Activated CD8-positive, alpha-beta T cell treated with anti-CD3 and anti-CD28 coated beads, Interleukin-2, amount 10 ng/mL, durations not matched to agents 7 days and 5 days (primary cell): ENCODE measurements at places on chromosomes 11 and 22. TPM values are rescaled to one million over a fixed set of nuclear protein-coding genes. Genes with fewer than 3 reads are reported as not detected.
A peak's percentile ranks its signal among the peaks of the same experiment; 100 is the strongest.

Gene BTG4
- total RNA-seq = not detected

Gene PRG2
- total RNA-seq = not detected

Gene GAS2L1
- 11.4 TPM for total RNA-seq

Gene LINC01488
- not detected for total RNA-seq

Gene EHF
- total RNA-seq = not detected

Gene SIPA1
- total RNA-seq = 245 TPM

DNA sequence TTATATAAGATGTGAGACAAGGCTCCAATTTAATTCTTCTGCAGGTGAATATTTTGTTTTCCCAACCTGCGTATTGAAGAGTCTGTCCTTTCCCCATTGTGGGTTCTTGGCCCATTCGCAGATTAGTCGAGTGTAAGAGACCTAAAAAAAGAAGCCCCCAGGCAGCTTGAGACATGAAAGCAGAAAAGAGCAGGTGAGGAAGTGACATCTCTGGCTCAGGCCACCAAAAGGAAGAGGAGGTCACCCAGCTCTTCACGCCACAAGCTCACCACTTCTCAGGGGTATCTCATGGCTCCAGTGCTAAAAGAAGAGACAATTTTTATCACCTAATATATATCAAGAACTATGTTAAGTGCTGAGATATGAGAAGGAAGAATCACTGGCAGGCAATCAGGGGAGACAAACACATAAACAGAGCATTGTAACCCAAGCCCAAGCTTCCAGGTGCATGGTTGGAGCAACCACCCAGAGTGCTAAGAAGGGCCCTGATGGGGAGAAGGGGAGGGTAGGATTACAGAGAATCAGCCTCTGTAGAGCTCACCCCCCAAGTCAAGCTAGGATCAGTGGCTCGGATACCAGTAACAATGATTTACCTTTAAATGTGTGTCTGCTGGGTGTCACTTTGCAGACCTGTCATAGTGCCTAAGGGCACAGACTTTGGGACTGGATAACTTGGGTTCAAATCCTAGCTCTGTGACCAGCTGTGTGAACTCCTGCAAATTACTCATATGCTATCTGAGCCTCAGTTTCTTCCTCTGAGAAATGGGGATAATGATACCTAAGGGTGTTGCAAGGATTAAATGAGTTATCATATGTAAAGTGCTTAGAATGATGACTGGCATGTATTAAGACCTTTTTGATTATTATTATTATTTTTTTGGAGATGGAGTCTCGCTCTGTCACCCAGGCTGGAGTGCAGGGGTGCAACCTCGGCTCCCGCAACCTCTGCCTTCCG is 39.2 kb downstream of the MCHR1 start:
- no peak for DNase-seq

- DNase-seq = peak; percentile 71
These were observed 87.4 kb upstream of the ARHGAP32 start for GRCh38 chr11:129279326-129280026.

DNA sequence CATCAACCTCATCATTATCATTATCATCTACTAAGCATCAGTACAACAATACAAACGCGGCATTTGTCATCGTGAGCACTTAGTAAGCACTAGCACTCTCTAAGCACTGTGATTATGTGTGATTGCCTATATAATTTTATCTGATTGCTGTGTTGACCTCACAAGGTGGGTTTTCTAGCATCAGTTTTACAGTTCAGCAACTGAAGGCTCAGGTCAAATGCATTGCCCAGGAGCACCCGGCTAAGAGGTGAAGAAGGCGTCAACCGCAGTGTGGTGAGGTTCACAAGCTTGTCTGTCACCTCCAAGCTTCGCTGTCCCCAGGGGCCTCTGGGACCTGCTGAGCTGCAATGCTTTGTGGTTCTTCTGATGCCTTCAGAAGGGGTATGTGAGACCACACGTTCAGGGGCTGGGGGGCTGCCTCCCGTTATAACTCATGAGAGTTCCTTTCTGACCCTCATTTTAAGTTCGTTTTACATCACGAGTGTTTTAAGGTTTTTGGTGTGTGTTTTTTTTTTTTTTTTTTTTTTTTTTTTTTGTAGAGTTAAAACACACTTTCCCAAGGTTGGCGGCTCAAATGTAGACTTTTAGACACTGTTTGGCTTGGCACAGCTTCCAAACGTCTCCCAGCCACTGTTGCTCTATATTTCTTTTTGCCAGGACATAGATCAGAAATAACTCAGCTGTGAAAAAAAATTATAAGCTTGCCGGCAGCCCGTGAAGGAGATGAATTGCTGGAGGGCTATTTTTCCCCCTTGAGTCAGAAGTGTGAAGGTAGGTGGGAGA is 33.8 kb upstream of the SCUBE1 start:
- peak; percentile 73 for DNase-seq

DNA sequence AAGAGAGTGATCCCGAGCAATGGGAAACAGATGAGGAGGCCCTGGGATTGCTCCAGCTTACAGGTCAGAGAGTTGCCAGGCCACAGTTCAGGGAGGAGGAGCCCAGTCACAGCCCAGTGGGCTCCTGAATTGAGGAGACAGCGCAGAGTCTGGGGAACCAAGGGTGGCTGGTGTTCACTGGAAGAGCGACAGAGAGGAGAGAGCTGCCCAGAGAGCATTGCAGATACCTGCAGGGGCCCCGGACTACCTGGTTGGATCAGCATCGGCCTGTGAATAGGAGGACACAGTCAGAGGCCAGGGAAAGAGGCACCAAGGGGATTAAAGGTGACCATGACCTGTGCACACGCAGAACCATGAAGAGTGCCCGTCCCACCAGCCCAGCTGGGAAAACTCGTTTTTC is 648.6 kb downstream of the TBC1D22A start:
- no peak for DNase-seq
